Stimulated activated CD8-positive, alpha-beta memory T cell treated with anti-CD3 and anti-CD28 coated beads, Interleukin-2, amount 100 ng/mL, for 1 hour (primary cell): ENCODE measurements at places on chromosomes 1 and 21.

- no peak for DNase-seq
Observed at GRCh38 chr1:61604261-61604660, 120.7 kb downstream of the TM2D1 start.

- peak; percentile 36 for DNase-seq
Observed at GRCh38 chr1:202159534-202160371, 649 bp downstream of the PTPN7 start.

DNA sequence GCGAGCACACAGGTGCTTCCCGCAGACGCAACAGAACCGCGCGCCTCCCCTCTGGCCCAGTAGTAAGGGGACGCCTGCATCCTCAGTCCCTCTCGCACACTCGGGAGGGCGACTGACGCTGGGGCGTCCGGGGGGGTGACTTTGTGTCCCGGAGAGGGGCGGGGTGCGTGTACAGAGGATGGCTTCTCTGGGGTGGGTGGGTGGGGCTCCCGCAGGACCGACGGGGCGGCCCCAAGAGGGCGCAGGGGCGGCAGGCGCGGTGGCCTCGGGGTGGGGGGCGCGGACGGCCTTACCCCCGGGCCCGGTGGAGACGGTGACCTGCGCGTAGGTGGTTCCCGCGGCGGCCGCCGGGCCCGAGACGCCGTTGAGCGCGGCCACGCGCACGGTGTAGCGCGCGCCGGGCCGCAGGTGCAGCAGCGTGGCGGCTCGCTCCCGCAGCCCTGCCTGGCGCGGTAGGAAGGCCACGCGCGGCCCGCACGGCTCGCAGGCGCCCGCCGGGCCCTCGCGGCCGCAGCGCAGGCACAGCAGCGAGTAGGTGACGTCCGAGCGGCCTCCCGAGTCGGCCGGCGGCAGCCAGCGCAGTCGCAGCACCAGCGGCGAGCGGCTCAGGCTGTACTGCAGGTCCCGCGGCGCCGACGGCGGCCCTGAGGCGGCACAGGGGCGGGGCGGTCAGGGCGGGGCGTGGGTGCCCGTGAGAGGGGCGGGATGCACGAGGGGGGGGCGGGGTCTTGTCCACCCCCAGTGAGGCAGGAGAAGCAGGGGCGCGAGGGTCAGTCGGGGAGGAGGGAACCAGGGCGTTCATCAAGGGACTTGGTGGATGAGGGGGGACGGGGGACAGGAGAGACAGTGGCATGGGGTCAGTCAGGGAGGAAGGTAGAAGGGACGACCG is 12.1 kb downstream of the EPHA10 start:
- DNase-seq = no peak

- DNase-seq = no peak
Observed at GRCh38 chr1:202798260-202798659, 10.0 kb downstream of the KDM5B start.

DNA sequence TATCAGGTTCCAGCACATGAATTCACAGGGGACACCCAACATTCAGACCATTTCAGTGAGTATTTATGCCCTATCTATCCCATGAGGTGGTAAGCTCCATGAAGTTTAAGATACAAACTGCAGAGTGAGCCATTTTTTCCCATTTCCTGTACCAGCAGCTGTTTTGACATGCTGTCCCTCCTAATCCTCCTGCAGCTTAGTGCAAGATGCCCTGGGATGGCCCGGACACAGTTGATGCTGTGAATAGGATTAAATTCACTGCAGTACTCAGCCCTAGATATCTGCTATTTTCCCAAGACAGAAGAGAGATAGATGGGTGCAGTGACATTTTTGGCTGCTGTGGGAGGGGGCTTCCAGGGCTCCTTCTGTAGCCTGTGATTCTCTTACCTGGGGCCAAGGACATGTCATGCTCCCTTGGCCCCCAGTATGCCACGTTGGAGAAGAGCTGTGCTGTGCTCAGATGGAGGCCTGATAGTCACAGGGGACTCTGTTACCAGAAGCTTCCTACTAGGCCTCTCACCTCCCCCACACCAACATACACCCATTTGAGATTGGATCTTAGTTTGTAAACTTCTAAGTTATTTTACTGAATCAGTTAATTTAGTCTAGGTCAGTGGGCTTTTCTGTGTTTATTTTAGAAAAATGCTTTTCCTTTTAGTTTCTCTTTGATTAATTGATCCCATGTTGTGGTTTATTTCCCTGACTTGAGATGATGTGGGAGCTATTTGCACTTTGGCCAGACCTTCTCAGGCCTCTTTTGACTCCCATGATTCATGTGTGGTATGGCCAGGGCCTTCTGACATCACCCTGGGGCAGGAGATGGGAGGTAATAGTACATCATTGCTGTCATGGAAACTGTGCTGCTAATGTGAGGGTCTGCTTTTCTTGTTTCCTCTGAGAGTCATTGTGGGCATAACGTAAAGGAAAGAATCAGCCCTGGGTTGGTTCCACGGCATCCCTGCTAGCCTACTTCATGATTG is 92.6 kb downstream of the ST3GAL3 start:
- no peak for DNase-seq

DNA sequence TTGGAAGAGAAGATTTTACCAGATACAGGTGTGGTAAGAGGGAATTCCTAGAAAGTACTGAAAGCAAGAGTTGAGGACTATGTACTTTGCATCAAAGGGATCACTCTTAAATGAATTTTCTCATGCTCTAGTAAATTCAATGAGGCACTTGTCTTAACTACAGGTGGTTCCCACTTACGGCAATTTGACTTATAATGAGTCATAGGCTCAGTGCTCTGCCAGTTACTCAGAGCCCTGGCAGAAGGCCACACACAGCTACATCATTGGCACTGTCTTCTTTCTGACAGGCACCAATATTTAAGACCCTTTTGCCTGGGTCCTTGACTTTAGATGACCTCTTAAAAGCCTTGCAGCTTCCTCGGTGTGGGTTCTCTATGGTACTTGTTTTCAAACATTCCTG is 15.9 kb upstream of the ADAMTS5 start:
- DNase-seq = no peak

DNA sequence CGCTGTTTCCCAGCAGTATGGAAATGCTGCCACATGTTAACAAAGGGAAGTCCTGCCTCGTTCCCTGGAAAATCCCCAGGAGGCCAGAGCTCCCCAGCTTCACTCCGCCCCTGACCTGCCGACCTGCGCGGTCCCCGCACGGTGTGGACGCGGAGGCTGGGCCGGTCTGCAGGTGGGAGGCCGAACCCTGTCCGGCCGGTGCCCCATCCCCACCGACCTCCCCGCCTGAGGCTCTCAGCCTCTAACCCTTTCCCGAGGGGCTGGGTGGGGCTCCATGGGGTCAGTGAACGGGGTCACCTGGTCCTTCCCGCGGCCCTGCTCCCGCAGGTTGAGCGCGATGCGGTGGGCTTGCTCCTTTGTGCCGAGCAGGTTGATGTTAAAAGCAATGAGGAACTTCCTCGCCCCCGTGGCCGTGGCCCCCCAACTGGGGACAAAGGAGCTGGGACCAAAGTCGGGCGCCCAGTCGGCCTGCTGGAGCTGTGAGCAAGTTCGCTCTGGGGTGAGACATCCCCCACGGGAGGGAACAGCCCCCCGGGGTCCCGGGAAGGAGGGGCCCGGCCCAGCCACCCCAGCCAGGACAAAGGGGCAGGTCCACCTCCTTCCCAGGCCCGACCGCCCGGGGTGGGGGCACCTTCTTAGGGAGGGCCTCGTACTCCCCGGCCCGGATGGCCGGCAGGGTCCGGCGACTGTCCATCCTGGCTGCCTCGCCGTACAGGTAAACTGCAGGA is 4.0 kb downstream of the FTCD start:
- no peak for DNase-seq

DNA sequence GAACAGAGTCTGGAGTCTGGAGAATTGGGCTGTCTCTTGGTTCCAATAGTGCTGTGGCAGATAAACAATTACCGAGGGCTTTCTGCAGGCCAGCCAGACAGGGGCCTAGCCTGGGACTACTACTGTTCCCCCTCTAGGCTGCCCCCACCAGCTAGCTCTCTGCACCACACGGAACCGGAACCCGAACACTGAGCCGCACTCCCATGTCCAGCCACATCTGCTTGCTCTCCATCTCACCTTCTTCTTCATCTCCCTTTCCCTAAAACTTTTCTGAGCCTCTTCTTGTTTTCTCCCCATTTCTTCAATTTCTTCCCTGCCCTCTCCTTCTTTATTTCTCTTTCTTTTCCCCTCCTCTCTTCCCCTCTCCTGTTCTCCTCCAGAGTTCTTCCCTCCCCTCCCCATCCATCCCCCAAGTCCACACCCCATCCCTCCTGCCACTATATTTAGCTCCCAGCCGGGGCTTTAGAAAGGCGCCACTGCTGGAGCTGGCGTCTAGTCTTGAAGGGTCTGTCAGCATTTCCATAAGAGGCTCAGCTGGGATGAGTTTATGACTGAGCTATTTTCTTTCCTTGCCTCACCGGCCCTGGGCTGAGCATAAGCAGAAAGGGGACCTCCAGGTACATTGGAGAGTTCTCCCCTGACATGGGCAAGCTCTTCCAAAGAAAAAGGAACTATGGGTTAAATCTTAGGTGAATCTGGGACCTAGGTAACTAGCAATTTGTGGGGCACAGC is 25.7 kb upstream of the ATP2B4 start:
- no peak for DNase-seq

GRCh38 chr1:112712191-112712590 is 2.9 kb downstream of the PPM1J start:
- no peak for DNase-seq

DNA sequence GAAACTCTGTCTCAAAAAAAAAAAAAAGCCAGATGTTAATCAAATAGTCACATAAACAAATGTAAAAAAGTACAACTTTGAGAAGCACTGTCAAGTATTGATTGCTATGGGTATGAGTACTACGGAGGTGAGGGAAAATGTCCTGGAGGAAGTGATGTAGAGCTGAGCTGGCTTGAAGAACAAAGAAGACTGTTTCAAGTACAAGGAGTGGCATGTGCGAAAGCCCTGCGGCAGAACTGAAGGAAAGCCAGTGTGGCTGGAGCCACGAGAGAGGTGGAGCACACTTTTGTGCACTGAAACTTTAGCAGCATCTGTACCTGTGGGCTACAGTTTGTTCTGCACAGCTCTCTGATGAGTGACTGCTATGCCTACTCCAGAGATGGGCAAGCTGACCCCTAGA is 5.4 kb upstream of the RPS6KA1 start:
- no peak for DNase-seq

- DNase-seq = no peak
Observed at GRCh38 chr1:197799271-197799670, 24.0 kb upstream of the DENND1B start.

DNA sequence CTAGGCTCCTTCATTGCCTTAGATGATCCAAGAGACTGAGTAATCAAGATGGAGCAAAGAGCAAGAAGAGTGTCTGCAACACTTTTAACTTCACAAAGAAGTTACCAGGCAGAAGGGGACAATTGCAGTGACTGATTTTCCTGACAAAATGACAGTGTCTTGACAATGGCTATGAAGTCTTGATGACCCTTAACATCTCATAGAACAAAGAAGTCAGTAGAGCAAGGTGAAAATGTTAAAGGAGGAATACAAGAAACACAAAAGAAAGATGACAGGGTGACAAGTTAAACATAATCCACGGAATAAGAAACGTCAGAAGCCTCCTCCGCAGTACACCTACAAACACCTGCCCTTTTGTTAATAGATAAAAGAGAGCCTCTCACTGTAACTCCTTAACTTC is 15.1 kb upstream of the VCAM1 start:
- DNase-seq = no peak

- no peak for DNase-seq
Observed at GRCh38 chr1:234109840-234110239, 205.4 kb downstream of the SLC35F3 start.

DNA sequence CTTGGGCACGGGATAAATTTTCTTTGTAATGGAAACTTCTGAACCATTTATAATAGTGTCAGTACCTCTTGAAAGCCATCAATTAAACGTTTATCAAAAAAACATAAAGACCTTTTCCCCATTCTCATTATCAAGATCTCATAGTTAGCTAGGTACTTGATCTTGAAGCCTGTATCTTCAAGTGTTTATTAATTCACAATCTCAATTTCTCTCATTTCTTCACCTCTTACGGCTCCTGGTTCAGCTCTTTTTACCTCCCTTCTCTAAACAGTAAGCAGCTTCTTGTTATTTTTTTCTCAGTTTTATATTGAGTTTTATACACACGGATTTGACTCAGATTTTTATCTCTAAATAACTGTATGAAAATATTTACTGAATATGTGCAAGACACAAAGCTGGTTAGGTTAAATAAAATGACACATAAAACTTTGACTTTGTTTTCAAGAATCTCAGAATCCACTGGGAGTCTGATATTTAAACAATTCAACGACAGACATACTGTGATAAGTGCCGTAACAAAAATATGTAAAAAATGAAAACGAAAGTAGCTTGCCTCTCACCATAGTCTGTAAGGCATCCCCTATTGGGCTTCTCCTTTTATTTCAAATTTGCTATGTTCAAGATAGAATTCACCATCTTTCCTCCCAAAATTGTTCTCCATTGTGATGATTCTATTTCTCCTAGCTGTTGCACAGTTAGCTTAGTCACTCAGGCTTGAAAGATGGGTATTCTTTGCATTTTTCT is 411.6 kb upstream of the ZRANB2 start:
- no peak for DNase-seq

- DNase-seq = no peak
Observed at GRCh38 chr1:155192346-155193274, 15.1 kb downstream of the THBS3 start.

GRCh38 chr21:45803618-45804340 is 160.3 kb downstream of the PCBP3 start:
- no peak for DNase-seq

DNA sequence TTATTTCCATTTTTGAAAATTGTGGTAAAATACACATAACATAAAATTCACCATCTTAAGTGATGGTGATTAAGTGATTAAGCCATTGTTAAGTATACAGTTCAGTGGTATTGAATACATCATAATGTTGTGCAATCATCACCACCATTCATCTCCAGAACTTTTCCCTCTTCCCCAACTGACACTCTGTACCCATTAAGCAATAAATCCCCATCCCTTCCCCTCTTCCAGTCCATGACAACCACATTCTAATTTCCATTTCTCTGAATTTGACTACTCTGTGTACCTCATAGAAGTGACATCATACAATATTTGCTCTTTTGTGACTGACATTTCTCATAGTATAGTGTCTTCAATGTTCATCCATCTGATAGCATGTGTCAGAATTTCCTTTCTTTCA is 124.8 kb downstream of the DISC1 start:
- no peak for DNase-seq
